ENCODE measurements at places on chromosomes 3 and 15.

DNA sequence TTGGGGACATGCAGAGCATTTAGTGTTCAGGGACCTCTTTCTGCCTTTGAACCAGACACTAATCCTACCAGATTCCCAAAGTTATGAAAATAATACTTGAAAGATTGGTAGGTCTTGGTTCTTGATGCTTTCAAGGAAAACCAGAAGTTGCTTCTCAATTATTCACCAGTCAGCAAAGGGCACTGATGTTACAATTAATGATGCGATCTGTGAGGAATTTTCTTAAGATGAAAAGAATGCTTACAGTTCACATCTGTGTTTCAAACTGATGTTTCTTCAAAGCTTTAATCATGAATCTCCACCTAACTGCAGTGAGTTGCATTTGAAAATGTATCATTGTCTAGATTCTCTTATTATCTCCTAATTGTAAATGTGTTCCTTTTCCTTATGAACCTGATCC lies 161.0 kb downstream of the NAALADL2 start:
- no peak for DNase-seq

DNA sequence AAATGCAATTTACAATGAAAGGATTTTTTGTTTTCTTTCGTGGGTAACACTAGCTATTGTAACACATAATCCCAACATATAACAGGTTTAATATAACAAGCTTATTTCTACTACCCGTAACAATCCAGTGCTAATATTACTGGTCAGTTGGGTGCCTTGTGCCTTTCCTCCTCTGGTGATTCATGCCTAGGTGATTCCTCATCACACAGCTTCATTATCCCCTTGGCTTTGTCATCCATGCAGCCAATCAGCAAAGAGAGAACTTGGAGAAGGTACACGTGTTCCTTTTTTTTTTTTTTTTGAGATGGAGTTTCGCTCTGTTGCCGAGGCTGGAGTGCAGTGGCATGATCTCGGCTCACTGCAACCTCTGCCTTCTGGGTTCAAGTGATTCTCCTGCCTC lies 30.7 kb downstream of the CHST14 start:
- no peak for DNase-seq

GRCh38 chr3:14141144-14141543 lies 16.3 kb downstream of the TMEM43 start:
- DNase-seq: no peak

- DNase-seq: no peak
Observed at GRCh38 chr3:28699283-28699682, 350.7 kb upstream of the AZI2 start.

GRCh38 chr3:142940000-142940399 lies 23.5 kb downstream of the PAQR9 start:
- no peak for DNase-seq

Measured in activated T-cell treated with anti-CD3 and anti-CD28 coated beads for 4 hours (primary cell).